ENCODE measurements at places on chromosomes 16 and 17. TPM values are rescaled to one million over a fixed set of nuclear protein-coding genes. Genes with fewer than 3 reads are reported as not detected.

- no peaks in the 10 kb centered on the region for H3K27me3 ChIP-seq
- peak overlapping the region; percentile 51 for H3K4me3 ChIP-seq
- H3K27ac ChIP-seq, result peak overlapping the region; percentile 9
- no peaks in the 10 kb centered on the region for H3K36me3 ChIP-seq
Observed at GRCh38 chr16:19555938-19556771, 652 bp downstream of the VPS35L start.

CD300LB gene
- 1.3 TPM for total RNA-seq

GRCh38 chr17:50360486-50361115 lies 12.4 kb downstream of the MRPL27 start:
- DNase-seq, result no peak
- peaks cover 6% of the 10 kb centered on the region for H3K36me3 ChIP-seq
- H3K4me1 ChIP-seq, result no peaks in the 10 kb centered on the region
- no peaks in the 10 kb centered on the region for H3K27me3 ChIP-seq
- H3K4me3 ChIP-seq, result no peak overlapping the region

- H3K36me3 ChIP-seq, result no peaks in the 10 kb centered on the region
- no peaks in the 10 kb centered on the region for H3K27me3 ChIP-seq
- H3K27ac ChIP-seq, result no peak overlapping the region
- no peak for DNase-seq
- no peaks in the 10 kb centered on the region for H3K4me1 ChIP-seq
Observed at GRCh38 chr16:1980030-1980769, 1.1 kb downstream of the NOXO1 start.

SCGB1C2 gene
- total RNA-seq, result not detected

DNA sequence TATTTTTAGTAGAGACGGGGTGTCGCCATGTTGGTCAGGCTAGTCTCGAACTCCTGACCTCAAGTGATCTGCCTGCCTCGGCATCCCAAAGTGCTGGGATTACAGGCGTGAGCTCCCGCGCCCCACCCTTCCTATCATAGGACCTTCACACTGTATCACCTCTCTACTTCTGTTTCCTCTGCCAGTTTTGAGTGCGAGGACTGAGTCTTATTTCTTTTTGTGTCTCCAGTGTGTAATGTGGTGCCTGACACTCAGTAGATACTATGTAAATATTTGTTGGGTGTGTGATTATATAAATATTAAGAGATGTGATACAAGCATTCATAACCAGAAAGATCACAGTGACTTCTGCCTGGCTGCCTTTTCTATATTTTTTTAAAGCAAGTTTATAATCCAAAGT lies 10.5 kb downstream of the PRKCA start:
- no peak for DNase-seq
- no peak overlapping the region for H3K4me3 ChIP-seq
- no peaks in the 10 kb centered on the region for H3K36me3 ChIP-seq
- no peaks in the 10 kb centered on the region for H3K27me3 ChIP-seq
- H3K4me1 ChIP-seq, result no peaks in the 10 kb centered on the region

- no peaks in the 10 kb centered on the region for H3K4me1 ChIP-seq
- H3K36me3 ChIP-seq, result no peaks in the 10 kb centered on the region
- no peak overlapping the region for H3K27ac ChIP-seq
- H3K27me3 ChIP-seq, result no peaks in the 10 kb centered on the region
- H3K4me3 ChIP-seq, result no peak overlapping the region
Observed at GRCh38 chr16:78092758-78093157, 6.7 kb upstream of the WWOX start.

SNTB2 gene
- 49.6 TPM for total RNA-seq

ACSM3 gene
- total RNA-seq, result 2.2 TPM

GRCh38 chr17:1470071-1470754 lies 14.2 kb upstream of the CRK start:
- no peaks in the 10 kb centered on the region for H3K4me1 ChIP-seq
- no peak overlapping the region for H3K27ac ChIP-seq
- no peak overlapping the region for H3K4me3 ChIP-seq
- peaks cover 7% of the 10 kb centered on the region for H3K36me3 ChIP-seq
- H3K27me3 ChIP-seq, result no peaks in the 10 kb centered on the region

- H3K36me3 ChIP-seq, result no peaks in the 10 kb centered on the region
- no peaks in the 10 kb centered on the region for H3K4me1 ChIP-seq
- no peak overlapping the region for H3K27ac ChIP-seq
- H3K27me3 ChIP-seq, result no peaks in the 10 kb centered on the region
Observed at GRCh38 chr17:76925441-76925891, 57.3 kb downstream of the MGAT5B start.

DNA sequence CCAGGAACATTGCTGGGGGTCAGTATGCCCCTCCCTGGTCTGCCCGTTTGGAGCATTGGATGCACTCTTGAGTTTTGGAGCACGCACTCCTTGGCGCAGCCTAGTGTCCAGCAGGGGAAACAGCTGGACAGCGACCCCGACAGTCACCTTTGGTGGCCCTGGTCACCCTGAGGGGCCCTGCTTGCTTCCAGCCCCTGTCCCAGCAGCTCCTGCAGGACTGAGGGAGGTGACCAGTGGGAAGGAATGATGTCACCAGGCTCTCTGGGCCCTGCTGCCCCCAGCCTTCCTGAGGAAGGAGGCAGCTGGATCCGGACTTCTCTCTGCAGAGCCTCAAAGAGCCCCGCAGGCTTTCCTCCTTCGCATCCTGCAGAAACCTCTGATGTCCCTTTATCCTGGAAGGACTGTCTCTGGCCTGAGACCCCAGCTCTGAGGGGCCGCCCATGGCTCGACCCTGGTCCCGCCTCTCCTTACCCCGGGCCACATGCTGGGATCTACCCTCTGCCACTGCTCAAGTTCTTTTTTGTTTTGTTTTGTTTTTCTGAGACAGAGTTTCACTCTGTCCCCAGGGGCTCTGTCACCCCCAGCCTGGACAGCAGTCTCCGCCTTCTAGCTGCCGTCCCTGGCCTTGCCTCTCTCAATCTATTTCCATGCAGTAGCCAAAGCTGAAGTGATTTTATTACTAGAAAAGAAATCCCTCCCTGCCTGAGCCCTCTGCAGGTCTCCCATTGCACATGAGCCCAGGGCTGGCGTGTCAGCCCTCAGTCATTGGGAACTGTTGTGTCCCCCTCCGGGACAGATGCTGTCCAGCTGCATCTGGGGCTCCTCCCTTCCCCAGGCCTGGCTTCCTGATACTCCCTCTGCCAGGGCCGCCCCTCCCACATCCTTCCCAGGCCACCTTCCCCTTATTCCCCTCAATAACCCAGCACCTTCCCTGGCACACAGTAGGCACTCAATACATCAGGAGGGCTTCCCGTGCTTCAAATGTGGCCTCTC lies 11.6 kb downstream of the ZSCAN10 start:
- H3K36me3 ChIP-seq, result no peaks in the 10 kb centered on the region
- no peak overlapping the region for H3K4me3 ChIP-seq
- H3K27ac ChIP-seq, result no peak overlapping the region
- H3K27me3 ChIP-seq, result no peaks in the 10 kb centered on the region
- H3K4me1 ChIP-seq, result no peaks in the 10 kb centered on the region
- DNase-seq, result no peak

OR2C1 gene
- not detected for total RNA-seq

DNA sequence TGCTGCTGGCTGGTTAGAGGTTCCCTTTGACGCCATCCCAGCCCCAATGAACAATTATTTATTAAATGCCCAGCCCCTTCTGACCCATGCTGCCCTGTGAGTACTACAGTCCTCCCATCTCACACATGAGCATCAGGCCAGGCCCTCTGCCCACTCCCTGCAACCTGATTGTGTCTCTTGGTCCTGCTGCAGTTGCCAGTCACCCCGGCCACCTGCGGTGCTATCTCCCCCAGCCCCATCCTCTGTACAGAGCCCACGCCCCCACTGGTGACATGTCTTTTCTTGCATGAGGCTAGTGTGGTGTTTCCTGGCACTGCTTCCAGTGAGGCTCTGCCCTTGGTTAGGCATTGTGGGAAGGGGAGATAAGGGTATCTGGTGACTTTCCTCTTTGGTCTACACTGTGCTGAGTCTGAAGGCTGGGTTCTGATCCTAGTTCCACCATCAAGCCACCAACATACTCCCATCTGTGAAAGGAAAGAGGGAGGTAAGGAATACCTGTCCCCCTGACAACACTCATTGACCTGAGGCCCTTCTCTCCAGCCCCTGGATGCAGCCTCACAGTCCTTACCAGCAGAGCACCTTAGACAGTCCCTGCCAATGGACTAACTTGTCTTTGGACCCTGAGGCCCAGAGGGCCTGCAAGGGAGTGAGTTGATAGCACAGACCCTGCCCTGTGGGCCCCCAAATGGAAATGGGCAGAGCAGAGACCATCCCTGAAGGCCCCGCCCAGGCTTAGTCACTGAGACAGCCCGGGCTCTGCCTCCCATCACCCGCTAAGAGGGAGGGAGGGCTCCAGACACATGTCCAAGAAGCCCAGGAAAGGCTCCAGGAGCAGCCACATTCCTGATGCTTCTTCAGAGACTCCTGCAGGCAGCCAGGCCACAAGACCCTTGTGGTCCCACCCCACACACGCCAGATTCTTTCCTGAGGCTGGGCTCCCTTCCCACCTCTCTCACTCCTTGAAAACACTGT lies 11.3 kb downstream of the CX3CL1 start:
- H3K27ac ChIP-seq, result no peak overlapping the region
- H3K27me3 ChIP-seq, result no peaks in the 10 kb centered on the region
- no peak for DNase-seq

EFCAB3 gene
- not detected for total RNA-seq

RAMP2 gene
- 77.7 TPM for total RNA-seq

All from aorta (tissue), 5 donors.